ENCODE measurements at places on chromosomes 7 and 10.

DNA sequence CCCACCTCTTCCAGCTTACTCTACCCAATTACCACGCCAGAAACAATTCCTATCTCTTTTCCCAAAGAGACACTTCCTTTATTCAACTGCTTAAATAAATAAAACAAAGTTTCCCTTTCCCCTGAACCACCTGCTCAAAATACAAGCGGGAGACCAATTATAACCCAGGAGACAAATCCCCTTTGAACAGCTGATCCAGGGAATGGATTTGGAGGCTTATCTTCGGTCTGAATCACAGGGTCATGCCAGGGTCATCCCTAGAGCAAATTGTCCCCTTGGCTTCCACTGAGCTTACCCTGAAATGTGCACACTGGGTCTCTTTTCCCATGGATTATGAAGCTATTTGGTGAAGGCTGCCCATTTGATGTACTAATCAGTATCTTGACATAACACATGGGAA, 99.9 kb upstream of the JAZF1 start:
- no peak for DNase-seq

GRCh38 chr7:93117327-93117726, 452 bp downstream of the SAMD9 start:
- no peak for DNase-seq

DNA sequence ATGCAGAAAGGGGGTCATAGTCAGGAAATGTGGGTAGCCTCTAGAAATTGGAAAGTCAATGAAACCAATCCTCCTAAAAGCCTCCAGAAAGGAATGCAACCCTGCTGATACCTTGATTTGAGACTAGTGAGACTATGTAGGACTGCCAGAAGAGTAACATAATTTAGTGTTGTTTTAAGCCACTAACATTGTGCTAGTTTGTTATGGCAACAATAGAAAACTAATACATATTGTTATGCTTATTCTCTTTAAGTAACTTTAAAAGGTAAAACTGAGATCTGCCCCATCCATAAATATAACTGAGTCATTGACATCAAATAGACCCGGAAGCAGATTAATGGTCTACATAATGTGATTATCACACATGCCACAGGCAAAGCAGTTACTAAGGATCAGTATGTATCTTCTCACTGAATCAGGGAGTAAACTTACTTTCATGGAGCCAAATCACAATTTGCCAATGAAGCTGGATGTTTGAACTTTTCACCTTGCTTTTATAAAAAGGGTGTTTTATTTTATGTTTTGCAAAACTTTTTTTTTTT, 146.4 kb upstream of the TMEM106B start:
- DNase-seq = no peak

GRCh38 chr10:17113346-17113745, 16.3 kb downstream of the CUBN start:
- DNase-seq = no peak

DNA sequence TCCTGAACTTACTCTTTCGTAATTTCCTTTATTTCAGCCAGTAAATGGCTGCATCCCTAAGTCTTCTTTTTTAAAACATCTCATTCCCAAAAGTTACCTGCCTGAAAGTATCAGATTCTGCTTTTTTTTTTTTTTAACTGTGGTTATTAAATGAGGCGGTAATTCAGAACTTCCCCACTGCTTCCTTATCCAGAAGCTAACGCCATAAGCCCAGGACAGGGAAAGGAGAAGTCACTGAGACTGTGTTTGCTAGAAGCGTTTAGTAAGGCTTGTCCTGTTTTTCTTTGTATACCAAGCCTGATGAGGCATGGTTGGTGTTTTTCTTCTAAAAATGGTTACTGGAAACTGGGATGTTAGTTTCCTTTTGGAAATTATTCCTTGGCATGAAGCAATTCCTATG, 197.8 kb downstream of the CELF2 start:
- DNase-seq = no peak

- no peak for DNase-seq
These were observed 3.6 kb downstream of the CASP7 start for GRCh38 chr10:113683300-113683699.

GRCh38 chr10:34433241-34434076, 381.6 kb downstream of the PARD3 start:
- DNase-seq = no peak

- peak; percentile 72 for DNase-seq
These were observed 1.6 kb downstream of the AVPI1 start for GRCh38 chr10:97685395-97685958.

DNA sequence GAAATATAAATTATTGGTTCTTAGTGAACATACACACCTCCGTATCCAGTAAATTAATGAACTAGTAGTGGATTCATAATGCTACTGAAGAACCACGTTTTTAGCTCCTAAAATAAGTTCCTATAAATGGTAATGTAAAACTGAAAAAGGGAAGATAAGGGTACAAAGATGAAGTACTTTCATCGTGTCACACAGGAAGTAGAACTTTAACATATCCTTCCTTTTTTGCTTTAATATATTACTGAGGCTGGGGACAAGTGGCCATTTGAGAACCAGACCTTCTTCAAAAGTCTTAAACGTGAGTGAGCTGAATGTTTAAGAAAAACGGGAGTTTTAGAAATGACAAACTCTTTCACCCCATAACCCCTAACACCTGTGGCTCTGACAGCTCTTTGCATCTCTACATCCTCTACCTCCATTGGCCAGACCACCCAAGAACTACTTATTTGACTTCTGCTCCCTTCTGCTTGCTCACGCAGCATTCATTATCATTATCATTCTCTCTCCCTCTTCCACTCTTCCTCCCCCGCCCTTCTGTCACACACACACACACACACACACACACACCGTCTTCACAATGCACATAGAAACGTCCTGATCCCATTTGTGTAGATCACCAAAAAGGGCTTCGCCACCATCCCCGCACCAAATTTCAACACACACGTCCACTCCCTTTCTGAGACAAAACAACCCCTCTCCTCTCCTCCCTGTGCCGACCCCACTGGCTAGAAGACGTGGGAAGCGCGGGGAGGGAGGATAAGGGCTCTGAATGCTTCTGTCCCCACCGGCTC, 677 bp downstream of the SKAP2 start:
- DNase-seq = peak; percentile 44

- no peak for DNase-seq
These were observed 29.4 kb downstream of the ZRANB1 start for GRCh38 chr10:124971276-124971675.

- DNase-seq = peak; percentile 79
These were observed 68.9 kb downstream of the DYNC1I1 start for GRCh38 chr7:95840953-95841950.

DNA sequence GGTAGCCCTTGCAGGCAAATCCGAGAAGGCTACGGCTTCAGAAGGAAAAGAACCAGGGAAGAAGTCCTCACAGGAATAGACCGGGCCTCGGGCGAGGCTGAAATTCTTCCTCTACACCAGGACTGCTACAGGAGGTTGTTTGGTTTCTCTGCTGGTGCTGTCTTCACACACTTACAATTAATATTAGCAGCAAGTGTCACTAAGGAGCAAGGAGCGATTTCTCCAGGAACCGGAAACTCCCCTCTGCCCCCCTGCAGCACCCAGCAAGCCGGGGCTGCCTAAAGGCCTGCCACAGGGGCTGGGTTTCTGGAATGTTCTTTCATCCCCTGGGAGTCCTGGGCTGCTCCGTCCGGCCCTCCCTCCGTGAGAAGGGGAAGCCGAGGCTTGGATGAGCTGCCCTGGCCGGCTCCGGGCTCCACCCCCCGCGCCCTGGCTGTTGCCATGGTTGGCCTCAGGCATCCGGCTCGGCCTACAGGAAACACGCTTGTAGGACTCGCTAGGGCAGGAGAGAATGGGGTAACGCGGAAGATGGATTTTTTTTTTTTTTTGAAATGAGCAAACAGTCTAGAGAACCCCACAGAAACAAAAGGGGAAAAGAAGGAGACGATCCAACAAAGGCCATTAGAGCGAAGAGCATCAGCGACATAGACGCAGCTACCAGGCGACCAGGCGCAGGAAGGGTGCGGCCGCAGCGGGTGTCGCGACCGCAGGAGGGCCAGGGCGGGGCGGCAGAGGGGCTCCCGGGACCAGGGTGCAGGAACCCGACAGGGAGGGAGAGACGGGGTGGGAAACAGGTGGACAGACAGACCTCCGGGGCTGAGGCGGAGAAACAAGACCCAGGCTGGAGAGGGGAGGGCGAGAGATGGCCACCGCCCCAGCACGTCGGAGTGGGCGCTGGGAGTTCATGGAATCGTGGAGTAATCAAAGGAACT, 33.0 kb downstream of the EN2 start:
- peak; percentile 90 for DNase-seq

GRCh38 chr7:140242057-140243031, 65.6 kb upstream of the KDM7A start:
- no peak for DNase-seq

GRCh38 chr7:156493942-156494341, 146.6 kb upstream of the RNF32 start:
- DNase-seq = no peak

DNA sequence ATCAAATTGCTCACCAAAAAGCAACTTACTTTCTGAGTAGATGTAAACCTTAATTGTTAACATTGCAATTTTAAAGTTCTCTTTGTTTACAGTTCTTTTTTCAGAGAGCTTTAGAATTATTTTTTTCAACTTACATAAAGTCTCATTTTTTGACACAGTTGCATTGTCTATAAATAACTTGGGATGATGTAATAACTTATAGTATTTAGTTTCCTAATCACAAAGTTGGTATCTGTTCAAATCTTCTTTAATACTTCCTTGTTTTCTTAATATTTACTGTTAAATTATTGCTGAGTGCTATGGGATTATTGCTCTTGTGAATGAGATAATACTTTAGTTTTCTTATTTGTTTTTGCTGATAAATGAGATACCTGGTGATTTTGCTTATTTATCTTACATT, 18.9 kb upstream of the SUV39H2 start:
- no peak for DNase-seq

DNA sequence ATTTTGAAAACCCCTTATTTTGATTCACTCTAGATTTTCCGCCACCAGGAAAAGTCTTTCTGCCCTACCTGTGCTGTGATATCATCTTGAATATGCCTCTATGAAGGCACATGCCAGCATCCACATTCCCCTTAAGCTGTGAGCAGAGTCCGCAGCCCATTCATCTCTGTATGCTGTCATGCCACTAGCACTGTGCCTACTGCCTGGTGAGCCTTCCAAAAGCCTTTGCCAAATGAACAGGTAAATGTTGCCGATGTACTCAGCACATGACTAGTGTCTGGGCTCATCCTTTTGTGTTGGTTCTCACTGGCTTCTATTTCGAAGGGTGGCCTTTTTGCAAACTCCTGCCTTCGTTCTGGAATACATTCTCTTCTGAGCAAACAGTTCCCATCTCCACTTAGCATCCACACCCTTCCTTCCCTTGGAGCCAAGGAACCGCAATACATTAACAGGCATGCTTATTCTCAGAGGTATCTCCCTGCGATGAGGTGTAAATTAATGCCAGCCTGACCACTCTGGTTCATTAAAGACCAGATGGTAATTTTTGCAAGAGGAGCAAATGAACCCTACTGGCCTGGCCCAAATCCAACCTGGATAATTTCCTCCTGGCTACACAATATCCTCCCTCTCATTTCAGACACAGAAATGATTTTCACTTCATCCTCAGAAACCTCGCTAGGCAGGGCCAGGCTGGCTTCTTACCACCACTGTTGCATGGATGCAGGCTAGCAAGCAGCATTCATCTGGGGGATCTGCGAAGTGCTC, 339.7 kb upstream of the NFE2L3 start:
- DNase-seq = no peak

DNA sequence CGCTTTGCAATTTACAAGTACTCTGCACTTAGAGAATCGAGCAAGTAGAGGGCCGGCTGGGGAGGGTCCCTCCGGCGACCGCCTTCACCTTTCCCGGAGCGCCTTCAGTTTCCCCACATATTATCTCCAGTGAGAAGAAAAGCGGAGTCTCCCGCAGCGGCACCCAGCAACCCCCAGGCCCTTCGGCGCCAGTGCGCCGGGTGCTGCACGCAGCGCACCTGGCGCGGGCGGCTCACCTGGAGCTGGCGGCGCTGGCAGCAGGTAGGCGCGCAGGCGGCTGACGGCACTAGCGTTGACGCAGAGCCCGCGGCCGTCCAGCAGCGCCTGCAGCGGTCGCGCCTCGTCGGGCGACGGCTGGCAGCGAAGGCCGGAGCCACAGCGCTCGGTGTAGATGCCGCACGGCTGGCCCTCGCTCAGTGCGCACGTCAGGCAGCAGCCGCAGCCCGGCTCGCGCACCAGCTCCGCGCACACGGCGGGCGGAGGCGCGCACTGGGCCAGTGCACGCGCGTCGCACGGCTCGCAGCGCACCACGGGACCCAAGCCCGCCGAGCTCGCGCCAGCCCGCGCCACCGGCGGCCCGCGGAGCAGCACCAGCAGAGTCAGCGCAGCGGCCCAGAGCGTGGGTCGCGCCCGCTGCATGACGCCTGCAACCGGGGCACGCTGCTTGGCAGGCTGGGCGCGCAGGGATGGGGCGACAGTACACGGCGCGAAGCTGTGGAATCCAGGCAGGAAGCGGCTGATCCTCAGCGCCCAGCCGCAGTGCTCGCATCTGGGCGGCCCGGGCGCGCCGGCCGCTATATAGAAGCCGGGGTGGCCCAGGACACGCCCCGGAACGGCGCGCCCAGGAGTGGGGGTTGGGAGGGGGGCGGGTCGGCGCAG, at the start of gene IGFBP3:
TSS of gene IGFBP3 (minus strand) at position 771 of the 879 bp plus-strand sequence. CDS start at position 639, 132 bp downstream.
- peak; percentile 85 for DNase-seq

GRCh38 chr10:6135039-6135438, 46.2 kb downstream of the RBM17 start:
- DNase-seq = no peak

DNA sequence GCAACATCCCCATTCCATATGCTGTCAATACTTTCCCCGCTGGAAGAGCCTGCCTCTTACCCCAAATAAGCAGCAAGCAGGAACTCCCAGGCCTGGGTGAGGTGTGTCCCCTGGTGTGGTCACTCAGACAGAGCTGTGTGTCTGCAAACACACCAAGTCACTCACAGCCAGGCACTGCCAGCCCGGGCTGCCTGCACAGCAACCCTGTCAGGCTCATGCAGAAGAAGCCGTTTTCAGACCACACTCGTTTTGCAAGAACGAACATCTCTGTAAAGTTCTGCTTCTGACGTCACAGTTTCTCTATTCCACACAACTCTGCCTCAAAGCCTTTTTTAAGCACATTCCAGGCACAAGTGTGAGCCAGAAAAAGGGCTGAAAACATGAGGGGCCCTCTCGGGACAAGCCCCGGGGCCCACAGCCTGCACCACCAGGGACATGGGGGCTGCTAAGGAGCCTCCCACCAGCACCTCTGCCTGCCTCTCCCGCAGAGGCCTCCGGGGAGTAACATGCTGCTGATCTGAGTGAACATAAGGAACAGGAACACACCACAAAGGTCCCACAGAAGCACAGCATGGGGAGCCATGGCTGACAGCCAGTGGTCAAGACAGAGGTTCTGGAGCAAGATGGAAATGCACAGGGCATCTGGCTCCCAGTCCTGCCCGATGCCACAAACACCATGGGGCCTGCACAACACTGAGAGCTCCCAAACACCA, 11.4 kb downstream of the PTPRN2 start:
- DNase-seq = no peak

- peak; percentile 99 for DNase-seq
These were observed 128.2 kb downstream of the UBE2H start for GRCh38 chr7:129824291-129825208.

GRCh38 chr7:55140941-55141278, 122.1 kb downstream of the EGFR start:
- no peak for DNase-seq

GRCh38 chr7:94382132-94382531, 12.6 kb upstream of the COL1A2 start:
- DNase-seq = no peak

GRCh38 chr7:34015651-34016050, 110.3 kb downstream of the BMPER start:
- no peak for DNase-seq

- no peak for DNase-seq
These were observed 25.9 kb downstream of the RNLS start for GRCh38 chr10:88557256-88557655.

- peak; percentile 12 for DNase-seq
These were observed 118.3 kb downstream of the ARID5B start for GRCh38 chr10:62019685-62020359.

All from GM23338 (cell line).